Large intestine (tissue), 12 donors: ENCODE measurements at places on chromosomes 16 and 17. TPM values are rescaled to one million over a fixed set of nuclear protein-coding genes. Genes with fewer than 3 reads are reported as not detected.
A peak's percentile ranks its signal among the peaks of the same experiment; 100 is the strongest.

The MEAK7 gene
- 9.0 TPM for polyA plus RNA-seq

The GNG13 gene
- polyA plus RNA-seq: 0.81 TPM

The SLC16A11 gene
- polyA plus RNA-seq: 0.94 TPM

The BHLHA9 gene
- not detected for polyA plus RNA-seq

The CDR2L gene
- polyA plus RNA-seq: 6.8 TPM

The TNFRSF17 gene
- polyA plus RNA-seq: not detected

The ANTKMT gene
- polyA plus RNA-seq: 23.0 TPM

The KRT39 gene
- polyA plus RNA-seq: not detected

The GRIN2A gene
- polyA plus RNA-seq: 0.10 TPM

The CCL18 gene
- 0.28 TPM for polyA plus RNA-seq

The NPIPB13 gene
- 17.6 TPM for polyA plus RNA-seq

The TMEM235 gene
- 0.10 TPM for polyA plus RNA-seq

- DNase-seq: peak; percentile 75
These were observed 136.7 kb downstream of the SNX11 start for GRCh38 chr17:48244121-48244711.

- no peak for DNase-seq
These were observed 525.2 kb upstream of the GOT2 start for GRCh38 chr16:59259074-59259949.

DNA sequence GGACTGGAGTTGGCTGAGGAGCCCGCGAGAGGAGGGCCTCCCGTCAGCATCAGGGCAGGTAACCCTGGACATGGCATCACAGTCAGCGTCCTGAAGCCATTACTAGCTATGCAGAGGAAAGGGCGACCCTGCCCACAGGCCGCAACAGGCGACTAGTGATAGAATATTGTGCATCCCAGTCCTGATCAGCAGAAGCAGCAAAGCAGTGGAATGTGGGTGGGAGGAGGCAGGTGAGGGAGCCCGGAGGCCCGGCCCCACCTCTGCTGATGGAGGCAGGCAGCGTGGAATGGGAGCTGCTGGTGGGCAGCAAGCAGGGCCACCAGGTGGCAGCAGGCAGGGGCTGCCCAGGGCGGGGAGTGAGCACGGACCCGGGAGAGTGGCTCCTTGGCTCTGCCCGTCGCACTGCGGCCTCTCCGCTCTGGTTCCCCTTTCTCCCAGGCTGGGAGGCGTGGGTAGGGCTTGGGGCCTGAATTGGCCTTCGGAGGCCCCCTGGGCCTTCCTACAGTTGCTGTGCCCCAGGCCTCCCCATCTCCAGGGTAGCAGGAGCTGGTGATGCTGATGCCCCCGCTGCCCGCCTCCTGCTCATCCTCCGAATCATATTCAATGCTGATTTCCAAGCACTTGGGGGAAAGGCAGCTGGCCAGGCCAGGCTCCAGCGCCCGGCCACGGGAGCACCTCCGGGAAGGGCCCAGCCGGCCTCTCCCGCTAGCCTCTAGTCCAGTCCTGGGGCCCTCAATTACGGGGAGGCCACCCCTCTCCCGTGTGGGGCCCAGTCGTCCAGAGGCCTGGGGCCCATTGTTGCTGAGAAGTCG lies 20.2 kb downstream of the TSPOAP1 start:
- DNase-seq: no peak

DNA sequence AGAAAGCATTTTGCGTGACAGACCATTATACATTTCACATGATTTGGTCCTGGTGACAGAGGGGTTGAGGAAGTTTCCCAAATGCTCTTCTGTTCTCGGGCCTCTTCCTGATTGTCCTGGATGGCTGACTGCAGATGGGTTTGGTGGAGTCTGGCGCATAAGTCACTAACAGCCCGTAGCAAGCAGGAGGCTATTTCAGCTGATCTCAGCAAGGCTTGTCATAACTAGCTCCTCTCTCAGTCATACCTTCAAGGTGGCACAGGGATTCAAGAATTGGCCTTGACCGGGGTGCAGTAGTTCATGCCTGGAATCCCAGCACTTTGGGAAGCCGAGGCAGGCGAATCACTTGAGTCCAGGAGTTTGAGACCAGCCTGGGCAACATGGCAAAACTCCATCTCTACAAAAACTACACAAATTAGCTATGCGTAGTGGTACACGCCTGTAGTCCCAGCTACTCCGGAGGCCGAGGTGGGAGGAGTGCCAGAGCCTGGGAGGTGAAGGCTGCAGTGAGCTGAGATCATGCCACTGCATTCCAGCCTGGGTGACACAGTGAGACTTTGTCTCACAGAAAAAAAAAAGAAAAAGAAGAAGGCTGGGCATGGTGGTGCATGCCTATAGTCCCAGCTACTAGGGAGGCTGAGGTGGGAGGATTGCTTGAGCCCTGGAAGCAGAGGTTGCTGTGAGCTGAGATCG lies 68.9 kb upstream of the HAS3 start:
- DNase-seq: no peak

GRCh38 chr17:76384987-76385891 lies 830 bp downstream of the SPHK1 start:
- DNase-seq: no peak

DNA sequence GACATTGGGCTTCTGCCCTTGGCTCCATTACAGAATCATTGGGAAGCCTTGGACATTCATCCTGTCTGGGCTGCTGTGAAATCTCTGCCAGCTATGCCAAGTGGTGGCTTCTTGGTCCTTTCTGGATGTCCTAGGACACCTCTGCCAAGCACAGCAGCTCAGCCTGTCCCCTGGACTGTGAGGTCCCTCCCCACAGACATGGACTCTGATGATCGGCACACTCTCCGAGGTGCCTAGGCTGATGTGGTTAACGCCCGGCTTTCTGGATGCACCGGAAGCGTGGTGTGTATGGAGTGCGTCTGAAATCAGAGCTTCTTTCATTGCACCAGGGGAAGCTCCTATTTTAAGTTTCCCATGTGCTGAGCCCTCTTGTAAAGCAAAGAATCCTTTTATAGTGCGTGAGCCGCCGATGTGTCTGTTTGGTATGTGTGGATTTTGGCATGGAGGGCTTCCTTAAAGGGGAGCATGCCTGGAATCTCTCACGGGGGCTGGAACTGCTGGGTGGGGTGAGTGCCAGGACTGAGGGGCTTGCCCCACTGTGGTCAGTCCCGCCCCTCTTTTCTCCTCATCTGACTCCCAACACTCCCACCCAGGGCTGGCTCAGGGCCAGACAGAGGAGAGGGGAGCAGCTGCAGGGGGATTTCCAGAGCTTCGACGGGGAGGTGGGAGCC lies 7.0 kb upstream of the ARHGAP23 start:
- peak; percentile 50 for DNase-seq

- no peak for DNase-seq
These were observed 16.2 kb downstream of the CCDC42 start for GRCh38 chr17:8728251-8728938.

DNA sequence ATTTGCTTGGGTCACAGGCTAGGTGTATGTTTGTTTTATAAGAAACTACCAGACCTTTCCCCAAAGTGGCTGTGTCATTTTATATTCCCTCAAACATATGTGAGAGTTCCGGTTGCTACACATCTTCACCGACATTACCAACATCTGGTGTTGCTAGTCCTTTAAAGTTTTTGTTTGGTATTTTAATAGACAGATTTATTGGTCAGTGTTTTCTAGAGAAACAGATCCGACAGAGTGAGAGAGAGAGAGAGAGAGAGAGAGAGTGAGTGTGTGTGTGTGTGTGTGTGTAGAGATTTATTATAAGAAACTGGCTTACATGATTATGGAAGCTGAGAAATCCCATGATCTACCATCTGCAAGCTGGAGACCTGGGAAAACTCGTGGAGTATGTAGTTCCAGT lies 31.0 kb downstream of the LDHD start:
- no peak for DNase-seq

- DNase-seq: no peak
These were observed at the start of gene SLC16A11 for GRCh38 chr17:7043497-7044198. Gene SLC16A11 (minus strand): TSS chr17:7044092. CDS start chr17:7043513, 579 bp downstream.

- no peak for DNase-seq
These were observed 15.1 kb downstream of the ZC3H18 start for GRCh38 chr16:88585269-88585668.

DNA sequence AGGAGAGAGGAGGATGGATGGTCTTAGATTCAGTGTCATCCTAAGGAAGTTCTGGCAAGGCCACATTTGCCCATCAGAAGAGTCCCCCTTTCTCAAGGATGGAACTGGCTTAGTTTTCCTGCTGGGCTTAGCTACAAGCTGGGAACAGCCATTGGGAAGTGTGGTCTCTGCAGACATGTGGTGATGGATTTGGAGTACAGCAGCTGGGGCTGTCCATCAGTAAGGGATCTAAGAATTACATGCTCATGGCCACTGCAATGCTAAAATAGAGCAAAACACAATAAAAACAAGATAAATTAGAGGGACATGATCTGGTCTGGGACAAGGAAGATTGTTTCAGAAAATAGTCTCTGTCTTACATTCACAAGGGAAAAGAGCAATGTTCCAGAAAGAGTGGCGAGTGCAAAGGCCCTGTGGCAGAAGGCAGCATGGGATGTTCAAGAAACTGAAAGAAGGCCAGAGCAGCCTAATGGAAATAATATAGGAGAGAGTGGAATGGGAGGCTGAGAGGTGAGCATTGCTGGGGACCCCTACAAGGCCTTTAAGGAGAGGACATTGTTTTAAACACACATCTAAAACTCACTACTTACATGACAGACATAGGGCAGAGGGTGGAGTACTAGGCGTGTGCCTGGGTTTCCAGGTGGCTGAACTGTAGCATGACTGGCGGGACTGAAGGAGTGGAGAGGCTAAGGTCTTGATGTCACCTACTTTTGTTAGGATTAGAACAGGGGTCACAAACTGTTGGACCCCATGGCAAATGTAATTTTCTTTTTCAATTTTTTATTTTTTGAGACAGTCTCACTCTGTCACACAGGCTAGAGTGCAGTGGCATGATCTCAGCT lies 17.0 kb upstream of the TOX3 start:
- DNase-seq: no peak

DNA sequence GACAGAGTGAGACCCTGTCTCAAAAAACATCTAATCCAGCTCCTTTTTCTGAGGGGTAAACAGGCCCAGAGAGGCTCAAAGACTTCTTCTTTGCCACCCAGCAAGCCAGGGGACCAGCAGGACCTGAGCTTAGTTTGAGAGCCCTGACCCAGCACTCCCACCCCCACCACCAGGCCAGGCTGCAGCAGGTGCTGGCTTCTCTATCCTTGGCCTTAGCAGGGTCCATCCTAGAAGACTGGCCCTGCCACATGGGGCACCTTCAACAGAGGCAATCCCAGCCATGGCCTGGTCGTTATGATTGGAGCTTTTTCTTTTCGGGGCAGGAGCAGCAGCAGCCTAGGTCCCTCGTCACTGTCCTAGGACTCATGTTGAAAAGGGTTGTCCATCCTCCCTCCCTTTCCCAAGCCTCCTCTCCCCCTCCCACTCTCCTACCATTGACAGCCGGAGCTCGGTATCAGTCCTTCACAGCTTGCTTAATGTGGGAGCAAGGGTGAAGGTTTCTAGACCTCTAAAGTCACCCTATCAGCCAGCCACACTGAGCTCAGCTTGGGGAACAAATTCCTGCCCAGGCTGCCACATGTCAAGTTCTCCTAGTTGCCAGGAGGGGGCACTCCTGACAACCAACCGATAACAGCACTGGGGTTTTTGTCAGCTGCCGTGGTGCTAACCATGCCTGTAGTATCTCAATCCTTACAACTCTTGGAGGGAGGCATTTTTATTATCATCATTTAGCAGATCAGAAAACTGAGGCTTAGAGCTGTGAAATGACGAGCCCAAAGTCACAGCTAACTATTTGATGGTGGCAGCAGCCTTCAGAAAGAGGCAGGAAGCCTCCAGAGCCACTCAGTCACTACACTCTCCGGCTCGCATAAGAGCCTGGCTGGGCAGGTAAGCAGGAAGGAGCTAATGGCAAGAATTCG lies 11.2 kb downstream of the MRPL27 start:
- DNase-seq: peak; percentile 75

- DNase-seq: no peak
These were observed 18.1 kb downstream of the SPOP start for GRCh38 chr17:49659661-49660382.

- DNase-seq: no peak
These were observed 418.1 kb downstream of the SOX9 start for GRCh38 chr17:72538901-72539352.

GRCh38 chr17:17990282-17990681 lies 17.6 kb downstream of the DRC3 start:
- DNase-seq: no peak

DNA sequence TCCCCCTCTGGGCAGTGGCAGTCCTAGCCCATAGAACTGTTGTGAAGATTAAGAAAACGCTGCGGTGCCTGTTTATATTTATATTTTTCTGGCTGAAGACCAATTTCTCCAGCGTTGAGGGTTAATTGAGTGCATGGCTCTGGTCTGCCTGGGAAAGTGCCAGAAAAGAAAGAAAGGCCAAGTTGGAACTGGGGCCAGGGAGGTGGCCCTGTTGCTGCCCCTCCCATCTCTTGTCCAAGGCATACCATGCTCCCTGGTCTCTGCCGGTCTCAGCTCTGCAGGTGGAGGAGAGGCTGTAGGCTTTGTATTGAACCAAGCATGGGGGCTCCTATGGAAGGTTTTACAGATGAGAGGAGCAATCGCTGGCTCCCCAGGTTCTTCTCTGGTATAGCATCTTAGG lies 124.7 kb downstream of the MGAT5B start:
- DNase-seq: no peak

GRCh38 chr16:84115919-84116719 lies 623 bp downstream of the MBTPS1 start:
- DNase-seq: peak; percentile 16

GRCh38 chr16:89921702-89922476 lies 1.3 kb upstream of the TUBB3 start:
- peak; percentile 48 for DNase-seq

- no peak for DNase-seq
These were observed 45.0 kb downstream of the ZNF652 start for GRCh38 chr17:49316889-49317675.

GRCh38 chr17:57528058-57528451 lies 217.0 kb downstream of the CCDC182 start:
- DNase-seq: peak; percentile 80

DNA sequence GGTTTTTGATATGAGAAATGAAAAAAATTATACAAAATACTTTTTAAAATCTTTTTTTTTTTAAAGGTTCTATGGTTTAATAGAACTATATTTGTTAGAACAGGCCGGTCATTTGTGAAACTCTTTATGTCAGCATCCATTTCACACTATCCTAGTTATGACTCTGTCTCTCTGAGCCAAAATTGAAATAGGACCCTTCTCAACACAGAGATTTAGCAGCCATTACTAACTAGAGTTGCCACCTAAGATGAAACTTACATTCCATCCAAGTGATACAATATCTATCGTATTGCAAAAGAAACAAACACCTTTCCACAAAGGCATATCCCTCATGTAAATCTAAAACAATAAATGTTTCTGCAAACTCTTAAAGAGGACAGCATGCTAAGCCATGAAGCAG lies 249.8 kb downstream of the CDH11 start:
- no peak for DNase-seq

GRCh38 chr16:22425847-22426246 lies 51.4 kb upstream of the CDR2 start:
- DNase-seq: no peak

GRCh38 chr16:83227336-83227735 lies 580.4 kb upstream of the HSBP1 start:
- no peak for DNase-seq

GRCh38 chr16:12868169-12868568 lies 33.2 kb upstream of the SHISA9 start:
- no peak for DNase-seq
